ENCODE measurements at places on chromosomes 11 and 22. TPM values are rescaled to one million over a fixed set of nuclear protein-coding genes. Genes with fewer than 3 reads are reported as not detected.

The NRIP3 gene
- total RNA-seq = 1.1 TPM

The CCDC157 gene
- total RNA-seq = 2.6 TPM

The SYT12 gene
- total RNA-seq = 20.9 TPM

The SLC22A6 gene
- total RNA-seq = not detected

The ISX gene
- not detected for total RNA-seq

The CFAP300 gene
- 8.0 TPM for total RNA-seq

The ARHGEF17 gene
- total RNA-seq = 13.3 TPM

The GAL gene
- total RNA-seq = 17.0 TPM

The RAPSN gene
- total RNA-seq = not detected

The FAU gene
- total RNA-seq = 1,065 TPM

The ZP1 gene
- total RNA-seq = not detected

The OR52N4 gene
- not detected for total RNA-seq

The SLC17A6 gene
- total RNA-seq = not detected

The EMID1 gene
- total RNA-seq = 0.23 TPM

The LMO1 gene
- 2.6 TPM for total RNA-seq

The IFITM10 gene
- total RNA-seq = 2.1 TPM

The KIF18A gene
- total RNA-seq = 14.2 TPM

The BID gene
- 64.4 TPM for total RNA-seq

The LSP1 gene
- 3.2 TPM for total RNA-seq

The SCUBE1 gene
- total RNA-seq = 0.31 TPM

The HTR3B gene
- total RNA-seq = not detected

The ANKK1 gene
- not detected for total RNA-seq

The CRACR2B gene
- 5.0 TPM for total RNA-seq

The MYO7A gene
- 1.2 TPM for total RNA-seq

The ZNF408 gene
- total RNA-seq = 18.0 TPM

The NUMA1 gene
- total RNA-seq = 57.2 TPM

The SEPTIN3 gene
- 0.96 TPM for total RNA-seq

The MICAL2 gene
- 115 TPM for total RNA-seq

The TYR gene
- total RNA-seq = not detected

The MUC2 gene
- 0.11 TPM for total RNA-seq

The OR56A1 gene
- total RNA-seq = not detected

The APOA1 gene
- total RNA-seq = not detected

The SYT13 gene
- total RNA-seq = 7.3 TPM

The ANO1 gene
- total RNA-seq = 2.7 TPM

The TSPAN18 gene
- 3.5 TPM for total RNA-seq

The CLP1 gene
- total RNA-seq = 31.2 TPM

The SMPD1 gene
- 9.1 TPM for total RNA-seq

The NNMT gene
- total RNA-seq = 379 TPM

The APOBEC3H gene
- 0.38 TPM for total RNA-seq

The SAA2 gene
- not detected for total RNA-seq

The NLRP14 gene
- not detected for total RNA-seq

The CCDC116 gene
- total RNA-seq = 0.09 TPM

The ART5 gene
- total RNA-seq = 0.27 TPM

The RTN3 gene
- 103 TPM for total RNA-seq

The CTSW gene
- 0.10 TPM for total RNA-seq

The ADAMTS8 gene
- total RNA-seq = 0.26 TPM

The ABCC8 gene
- total RNA-seq = 2.8 TPM

The TESMIN gene
- 4.3 TPM for total RNA-seq

The MYOD1 gene
- total RNA-seq = not detected

The FXYD2 gene
- 21.9 TPM for total RNA-seq

The MS4A4E gene
- total RNA-seq = not detected

The ST14 gene
- total RNA-seq = 0.30 TPM

The CCDC15 gene
- total RNA-seq = 0.67 TPM

The TPBGL gene
- total RNA-seq = 0.15 TPM

The MYO18B gene
- 0.07 TPM for total RNA-seq

Measured in A549 treated with GW870086 at 1 μM for 4 hours (cell line).